ENCODE measurements at places on chromosomes 2 and 18. TPM values are rescaled to one million over a fixed set of nuclear protein-coding genes. Genes with fewer than 3 reads are reported as not detected.

DNA sequence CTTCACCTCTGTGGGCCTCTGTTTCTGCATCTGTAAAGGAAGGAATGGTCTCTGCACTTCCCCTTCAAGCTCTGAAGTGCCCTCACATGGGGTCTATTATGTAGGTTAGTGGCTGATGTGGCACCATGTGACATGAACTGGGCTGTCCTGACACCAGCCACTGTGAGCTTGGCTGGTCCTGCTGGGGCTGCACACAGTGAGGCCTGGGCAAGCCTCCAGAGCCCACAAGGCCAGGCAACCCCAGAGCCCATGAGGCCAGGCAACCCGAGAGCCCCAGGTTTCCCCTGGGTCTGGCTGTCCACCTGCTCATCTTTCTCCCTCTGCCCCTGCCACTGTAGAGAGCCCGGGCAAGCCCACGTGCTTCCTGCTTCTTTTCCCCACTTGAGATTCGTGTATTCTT, 150.1 kb upstream of the SMAD2 start:
- no peak for DNase-seq
- H3K27me3 ChIP-seq = no peaks in the 10 kb centered on the region

DNA sequence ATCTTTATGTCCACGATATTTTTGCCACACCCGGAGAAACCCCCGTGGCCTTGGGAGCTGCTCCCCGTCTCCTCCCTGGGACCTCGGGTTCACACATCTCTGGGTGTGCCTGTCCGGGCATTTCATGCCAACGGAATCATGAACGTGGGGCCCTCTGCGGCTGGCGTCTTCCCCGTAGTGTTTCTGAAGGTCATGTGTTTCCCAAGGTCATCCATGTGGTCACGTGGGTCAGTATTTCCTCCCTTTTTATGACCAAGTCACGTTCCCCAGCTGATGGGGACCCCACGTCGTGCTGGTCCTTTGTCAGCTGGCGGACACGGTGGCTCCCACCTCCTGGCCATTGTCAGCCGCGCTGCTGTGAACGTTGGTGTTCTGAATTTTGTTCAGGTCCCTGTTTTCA, 135.7 kb downstream of the NFATC1 start:
- no peaks in the 10 kb centered on the region for H3K27me3 ChIP-seq
- H3K4me3 ChIP-seq = no peak overlapping the region
- DNase-seq = no peak
- H3K4me1 ChIP-seq = peaks cover 3% of the 10 kb centered on the region
- H3K36me3 ChIP-seq = no peaks in the 10 kb centered on the region

- H3K36me3 ChIP-seq = no peaks in the 10 kb centered on the region
- H3K27me3 ChIP-seq = no peaks in the 10 kb centered on the region
- no peak overlapping the region for H3K4me3 ChIP-seq
These were observed 105.4 kb upstream of the LMAN1 start for GRCh38 chr18:59464486-59464885.

The PAIP2B gene
- total RNA-seq = 10.7 TPM

- H3K4me3 ChIP-seq = no peak overlapping the region
- no peak for DNase-seq
- H3K36me3 ChIP-seq = no peaks in the 10 kb centered on the region
- no peak overlapping the region for H3K27ac ChIP-seq
- H3K27me3 ChIP-seq = no peaks in the 10 kb centered on the region
These were observed 75.4 kb upstream of the GRB14 start for GRCh38 chr2:164696634-164697033.

The RBKS gene
- 26.1 TPM for total RNA-seq

DNA sequence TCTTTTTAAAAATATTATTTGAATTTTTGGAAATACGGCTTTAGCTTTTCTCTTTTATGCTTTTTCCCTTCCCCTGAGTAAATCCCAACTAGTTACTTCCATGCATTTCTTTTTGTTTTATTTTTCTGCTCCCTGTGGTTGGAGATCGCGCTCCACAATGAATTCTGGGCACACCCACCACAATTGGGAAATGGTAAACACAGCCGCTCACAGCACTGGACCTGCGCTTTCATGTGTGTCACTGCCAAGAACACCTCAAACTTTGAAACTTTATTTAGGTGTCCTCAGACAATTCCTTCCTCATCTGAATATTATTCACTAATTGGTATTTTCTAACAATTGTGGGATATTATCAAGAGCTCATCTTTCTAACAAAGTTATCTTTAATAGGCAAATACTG, 82.8 kb upstream of the TMEM18 start:
- no peaks in the 10 kb centered on the region for H3K27me3 ChIP-seq
- H3K4me1 ChIP-seq = no peaks in the 10 kb centered on the region
- no peak for DNase-seq
- H3K36me3 ChIP-seq = no peaks in the 10 kb centered on the region
- no peak overlapping the region for H3K27ac ChIP-seq

The ODC1 gene
- 45.9 TPM for total RNA-seq

The IL1R1 gene
- 43.2 TPM for total RNA-seq

The WDR43 gene
- 98.2 TPM for total RNA-seq

DNA sequence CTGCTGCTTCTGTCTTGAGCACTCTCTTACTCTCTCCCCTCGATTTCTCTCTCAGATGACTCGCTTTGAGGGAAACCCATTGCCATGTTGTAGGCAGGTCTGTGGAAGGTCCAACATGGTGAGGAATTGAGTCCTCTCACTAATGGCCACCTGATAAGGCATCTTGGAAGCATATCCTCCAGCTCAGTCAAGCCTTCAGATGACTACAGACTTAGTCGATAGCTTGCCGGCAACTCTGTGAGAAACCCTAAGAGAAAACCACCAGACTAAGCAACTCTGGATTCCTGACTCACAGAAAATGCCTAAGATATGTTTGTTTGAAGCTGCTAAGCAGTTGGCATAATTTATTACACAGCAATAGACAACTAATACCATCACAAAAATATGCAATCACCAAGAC, 51.2 kb downstream of the WDR75 start:
- no peaks in the 10 kb centered on the region for H3K4me1 ChIP-seq
- no peaks in the 10 kb centered on the region for H3K27me3 ChIP-seq
- H3K4me3 ChIP-seq = no peak overlapping the region
- DNase-seq = no peak
- H3K36me3 ChIP-seq = no peaks in the 10 kb centered on the region

GRCh38 chr18:3579701-3580100, 129.7 kb downstream of the TGIF1 start:
- peaks cover 5% of the 10 kb centered on the region for H3K4me1 ChIP-seq
- H3K36me3 ChIP-seq = no peaks in the 10 kb centered on the region
- DNase-seq = no peak
- H3K4me3 ChIP-seq = no peak overlapping the region

DNA sequence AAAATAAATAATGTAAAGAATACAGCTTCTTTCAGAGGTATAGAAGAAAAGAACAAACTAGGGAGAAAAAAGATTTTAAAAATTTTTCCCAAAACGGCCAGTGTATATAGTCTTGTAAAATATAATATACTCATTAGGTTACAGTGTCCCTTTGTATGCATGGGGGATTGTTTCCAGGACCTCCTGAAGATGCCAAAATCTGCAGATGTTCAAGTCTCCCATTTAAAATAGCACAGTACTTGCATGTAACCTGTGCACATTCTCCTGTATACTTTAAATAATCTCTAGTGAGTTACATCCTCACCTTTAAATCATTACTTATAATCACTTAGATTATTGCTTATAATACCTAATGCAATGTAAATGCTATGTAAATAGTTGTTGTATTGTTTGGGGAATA, 80.6 kb upstream of the LRRTM4 start:
- no peak for DNase-seq
- no peak overlapping the region for H3K27ac ChIP-seq
- H3K36me3 ChIP-seq = no peaks in the 10 kb centered on the region
- no peaks in the 10 kb centered on the region for H3K4me1 ChIP-seq

GRCh38 chr2:18625563-18625962, 36.2 kb upstream of the NT5C1B start:
- no peaks in the 10 kb centered on the region for H3K27me3 ChIP-seq
- no peaks in the 10 kb centered on the region for H3K36me3 ChIP-seq
- no peak overlapping the region for H3K4me3 ChIP-seq

The HOXD9 gene
- total RNA-seq = not detected

DNA sequence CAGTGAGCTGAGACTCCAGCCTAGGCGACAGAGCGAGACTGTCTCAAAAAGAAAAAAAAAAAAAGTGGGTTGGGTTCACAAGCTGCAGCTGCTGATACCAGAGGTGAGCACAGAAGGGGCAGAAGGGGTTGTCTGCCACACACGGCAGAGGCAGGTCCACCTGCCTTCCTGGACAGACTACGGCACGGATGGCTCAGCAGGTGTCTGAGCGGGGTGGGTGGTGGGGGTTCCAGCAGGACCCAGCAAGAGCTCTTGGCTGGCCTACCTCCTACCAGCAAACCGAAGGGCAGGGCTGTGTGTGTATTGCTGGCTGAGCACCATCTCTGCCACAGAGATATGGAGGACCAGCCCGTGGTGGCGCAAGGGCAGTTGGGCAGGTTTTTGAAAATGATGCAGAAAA, 130.4 kb upstream of the ASB18 start:
- no peaks in the 10 kb centered on the region for H3K36me3 ChIP-seq
- no peaks in the 10 kb centered on the region for H3K27me3 ChIP-seq
- DNase-seq = no peak
- no peaks in the 10 kb centered on the region for H3K4me1 ChIP-seq
- no peak overlapping the region for H3K4me3 ChIP-seq

DNA sequence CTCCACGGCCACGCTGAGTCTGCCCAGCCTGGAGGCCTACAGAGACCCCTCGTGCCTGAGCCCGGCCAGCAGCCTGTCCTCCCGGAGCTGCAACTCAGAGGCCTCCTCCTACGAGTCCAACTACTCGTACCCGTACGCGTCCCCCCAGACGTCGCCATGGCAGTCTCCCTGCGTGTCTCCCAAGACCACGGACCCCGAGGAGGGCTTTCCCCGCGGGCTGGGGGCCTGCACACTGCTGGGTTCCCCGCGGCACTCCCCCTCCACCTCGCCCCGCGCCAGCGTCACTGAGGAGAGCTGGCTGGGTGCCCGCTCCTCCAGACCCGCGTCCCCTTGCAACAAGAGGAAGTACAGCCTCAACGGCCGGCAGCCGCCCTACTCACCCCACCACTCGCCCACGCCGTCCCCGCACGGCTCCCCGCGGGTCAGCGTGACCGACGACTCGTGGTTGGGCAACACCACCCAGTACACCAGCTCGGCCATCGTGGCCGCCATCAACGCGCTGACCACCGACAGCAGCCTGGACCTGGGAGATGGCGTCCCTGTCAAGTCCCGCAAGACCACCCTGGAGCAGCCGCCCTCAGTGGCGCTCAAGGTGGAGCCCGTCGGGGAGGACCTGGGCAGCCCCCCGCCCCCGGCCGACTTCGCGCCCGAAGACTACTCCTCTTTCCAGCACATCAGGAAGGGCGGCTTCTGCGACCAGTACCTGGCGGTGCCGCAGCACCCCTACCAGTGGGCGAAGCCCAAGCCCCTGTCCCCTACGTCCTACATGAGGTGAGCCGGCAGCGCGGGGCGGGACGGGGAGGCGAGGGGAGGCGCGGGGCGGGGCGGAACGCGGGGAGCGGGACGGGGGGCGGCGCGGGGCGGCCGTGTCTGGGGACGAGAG, 15.2 kb downstream of the NFATC1 start:
- H3K27me3 ChIP-seq = no peaks in the 10 kb centered on the region
- no peaks in the 10 kb centered on the region for H3K36me3 ChIP-seq
- no peak for DNase-seq
- peaks cover 9% of the 10 kb centered on the region for H3K4me1 ChIP-seq
- no peak overlapping the region for H3K4me3 ChIP-seq
- no peak overlapping the region for H3K27ac ChIP-seq

GRCh38 chr2:85453571-85453970, 35.1 kb downstream of the SH2D6 start:
- H3K27me3 ChIP-seq = no peaks in the 10 kb centered on the region
- H3K27ac ChIP-seq = no peak overlapping the region
- H3K36me3 ChIP-seq = no peaks in the 10 kb centered on the region
- DNase-seq = peak; percentile 2
- no peak overlapping the region for H3K4me3 ChIP-seq
- no peaks in the 10 kb centered on the region for H3K4me1 ChIP-seq

GRCh38 chr2:3952866-3953516, 249.6 kb downstream of the DCDC2C start:
- DNase-seq = no peak
- H3K36me3 ChIP-seq = no peaks in the 10 kb centered on the region
- no peaks in the 10 kb centered on the region for H3K4me1 ChIP-seq
- H3K4me3 ChIP-seq = no peak overlapping the region

- no peak for DNase-seq
- H3K27ac ChIP-seq = no peak overlapping the region
- no peak overlapping the region for H3K4me3 ChIP-seq
- H3K4me1 ChIP-seq = no peaks in the 10 kb centered on the region
These were observed 416.7 kb downstream of the MTX2 start for GRCh38 chr2:176685908-176686307.

The MSGN1 gene
- total RNA-seq = not detected

DNA sequence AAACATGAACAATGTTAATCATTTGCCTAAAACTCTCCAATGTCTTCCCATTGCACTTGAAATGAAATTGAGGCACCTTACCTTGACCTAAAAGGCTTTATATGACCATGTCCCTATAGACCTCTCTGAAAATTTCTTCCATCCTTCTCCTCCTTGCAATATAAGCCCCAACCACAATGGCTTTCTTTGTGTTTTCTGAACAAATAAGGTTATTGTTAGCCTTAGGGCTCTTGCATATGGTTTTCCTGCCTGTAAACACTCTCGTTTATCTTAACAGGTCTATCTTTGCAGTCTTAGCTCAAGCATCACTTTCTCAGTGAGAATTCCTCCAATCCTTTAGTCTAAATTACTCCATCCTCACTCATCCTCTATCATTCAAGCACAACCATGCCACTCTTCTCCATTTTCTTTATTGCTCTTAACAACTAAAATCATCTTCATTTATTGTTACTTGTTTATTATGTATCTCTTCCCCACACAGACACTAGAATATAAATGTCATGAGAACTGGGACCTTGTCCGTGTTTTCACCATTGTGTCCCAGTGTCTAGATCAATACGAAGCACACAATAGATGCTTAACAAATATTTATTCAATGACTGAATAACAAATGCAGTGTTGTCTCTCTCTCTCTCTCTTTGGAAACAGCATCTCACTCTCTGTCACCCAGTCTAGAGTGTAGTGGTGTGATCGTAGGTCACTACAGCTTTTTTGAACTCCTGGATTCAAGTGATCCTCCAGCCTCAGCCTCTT, 129.3 kb downstream of the RDH14 start:
- H3K27me3 ChIP-seq = no peaks in the 10 kb centered on the region
- H3K4me1 ChIP-seq = no peaks in the 10 kb centered on the region
- DNase-seq = no peak

DNA sequence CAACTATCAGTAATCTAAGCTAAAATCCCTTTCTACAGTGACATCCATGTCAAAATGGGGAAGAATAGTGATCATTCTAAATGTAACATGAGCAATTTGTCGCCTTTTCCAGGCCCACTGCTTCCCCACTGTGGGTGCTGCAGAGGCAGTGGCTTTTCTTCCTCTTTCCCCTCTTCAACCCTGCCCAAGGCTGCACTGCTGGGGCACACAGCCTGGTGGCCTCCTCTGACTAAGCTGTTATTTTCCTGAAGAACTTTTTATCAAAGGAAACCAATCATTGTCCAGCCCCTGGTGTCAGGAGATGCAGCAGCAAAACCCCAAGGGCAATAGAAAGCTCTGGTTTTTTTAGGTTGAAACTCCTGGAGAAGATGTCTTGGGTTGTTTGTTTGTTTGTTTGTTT, 117.6 kb upstream of the KLF7 start:
- H3K27ac ChIP-seq = no peak overlapping the region
- no peak for DNase-seq
- H3K4me3 ChIP-seq = no peak overlapping the region
- no peaks in the 10 kb centered on the region for H3K36me3 ChIP-seq
- no peaks in the 10 kb centered on the region for H3K4me1 ChIP-seq

All from Peyer's patch (tissue), 4 donors.